ENCODE measurements at places on chromosomes 11 and 22.

- DNase-seq = peak; percentile 10
Observed at GRCh38 chr11:18890615-18891014, 48.6 kb downstream of the MRGPRX1 start.

DNA sequence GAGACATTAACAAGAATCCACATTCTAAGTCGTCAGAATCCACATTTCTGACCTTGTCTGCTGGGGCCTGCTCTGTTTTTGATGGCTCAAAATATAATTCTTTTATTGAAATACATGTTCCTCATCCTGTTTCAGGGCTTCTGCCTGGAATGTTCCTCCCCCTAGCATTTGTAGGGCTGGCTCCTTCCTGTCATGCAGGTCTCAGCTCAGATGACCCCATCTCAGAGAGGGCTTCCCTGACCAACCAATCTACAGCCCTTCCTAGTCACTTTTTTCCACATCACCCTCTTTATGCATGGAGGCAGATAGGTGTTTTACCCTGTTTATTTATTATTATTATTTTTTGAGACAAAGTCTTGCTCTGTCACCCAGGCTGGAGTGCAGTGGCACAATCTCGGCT, 14.8 kb downstream of the TMEM123 start:
- DNase-seq = no peak

- no peak for DNase-seq
Observed at GRCh38 chr22:20233351-20234313, 34.5 kb downstream of the RTN4R start.

- DNase-seq = no peak
Observed at GRCh38 chr22:46074771-46075551, 75.4 kb upstream of the PPARA start.

DNA sequence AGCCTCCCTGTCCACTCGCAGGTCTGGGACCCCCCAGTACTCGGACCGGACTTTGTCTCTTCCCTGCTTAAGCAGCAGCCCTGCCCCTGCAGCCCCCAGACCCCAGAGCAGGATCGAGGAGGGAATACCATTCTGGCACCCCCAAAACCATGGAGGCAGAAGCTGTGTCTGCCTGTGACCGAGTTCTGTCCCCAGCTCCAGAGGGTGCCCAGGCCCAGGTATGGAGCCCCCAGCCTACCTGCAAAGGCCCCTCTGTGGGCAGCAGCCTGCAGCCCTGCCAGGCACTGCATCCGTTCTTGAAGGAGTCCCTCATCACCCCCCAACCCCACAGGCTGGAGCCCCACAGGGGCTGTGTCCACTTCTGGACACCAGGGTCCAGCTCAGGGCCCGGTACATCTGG, 163.8 kb downstream of the BRD1 start:
- no peak for DNase-seq
